Inflammatory macrophage treated with lipopolysaccharide for 4 hours (primary cell): ENCODE measurements at places on chromosomes 13 and 19.

DNA sequence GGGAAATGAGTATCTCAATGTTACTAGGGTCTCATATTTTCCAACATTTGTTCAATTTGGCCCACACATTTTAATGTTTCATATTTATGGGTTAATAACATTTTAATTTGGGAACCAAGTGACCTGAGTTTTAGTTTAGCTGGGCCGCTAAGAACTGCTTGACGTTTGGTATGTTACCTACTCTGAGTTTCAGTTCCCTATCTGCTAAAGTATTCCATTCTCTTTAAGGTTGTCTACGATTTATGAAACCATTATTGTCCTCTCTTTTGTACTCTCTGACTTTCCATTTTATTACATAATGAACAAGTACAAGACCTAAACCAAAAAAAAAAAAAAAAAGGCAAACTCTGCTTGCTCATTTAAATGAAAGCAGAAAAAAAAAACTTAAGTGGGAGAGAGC, 89.9 kb downstream of the FGF14 start:
- no peak for DNase-seq

DNA sequence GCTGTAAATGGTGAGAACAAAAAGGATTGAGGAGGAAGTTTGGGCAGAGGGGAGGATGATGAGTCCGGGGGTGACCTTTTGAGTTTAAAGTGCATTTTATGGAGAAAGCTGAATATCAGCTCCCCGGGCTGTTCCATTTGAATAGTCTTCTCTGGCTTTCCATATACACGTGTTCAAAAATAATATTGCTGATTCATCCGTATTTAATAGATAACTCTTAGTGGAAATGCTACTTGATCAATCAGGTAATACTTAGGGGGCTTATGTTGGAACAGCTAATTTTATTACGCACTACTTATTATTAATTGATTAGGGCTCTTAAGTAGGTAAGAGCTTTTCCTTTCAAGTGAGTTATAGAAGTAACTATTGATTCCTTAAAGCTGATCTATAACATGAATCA, 76.4 kb downstream of the ERCC5 start:
- DNase-seq = no peak

GRCh38 chr13:75537401-75538365, at the start of gene COMMD6:
Gene COMMD6, minus strand, starts transcription at chr13:75537841. Its CDS starts 36 bp downstream, at chr13:75537805.
- peak; percentile 90 for DNase-seq

DNA sequence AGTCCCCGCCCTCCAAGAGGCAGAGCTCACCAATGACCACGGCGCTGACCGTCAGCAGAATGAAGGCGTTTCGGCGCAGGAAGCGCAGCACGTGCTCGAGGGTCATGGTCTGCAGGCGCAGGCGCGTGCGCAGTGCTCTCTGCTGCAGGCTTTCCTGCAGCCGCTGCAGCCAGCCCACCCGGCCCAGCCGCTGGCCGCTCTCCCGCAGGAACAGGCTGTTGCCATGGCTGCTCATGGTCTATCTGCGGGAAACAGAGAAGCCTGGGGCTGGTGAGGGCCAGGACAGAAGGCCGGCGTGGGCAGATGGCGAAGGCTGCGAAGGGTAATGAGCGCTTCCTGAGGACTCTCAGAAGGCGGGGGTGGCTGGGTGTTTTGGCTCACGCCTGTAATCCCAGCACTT, 7.0 kb downstream of the SLC1A6 start:
- no peak for DNase-seq
